Sciatic nerve (tissue), 2 donors: ENCODE measurements at places on chromosomes 2 and 18.

DNA sequence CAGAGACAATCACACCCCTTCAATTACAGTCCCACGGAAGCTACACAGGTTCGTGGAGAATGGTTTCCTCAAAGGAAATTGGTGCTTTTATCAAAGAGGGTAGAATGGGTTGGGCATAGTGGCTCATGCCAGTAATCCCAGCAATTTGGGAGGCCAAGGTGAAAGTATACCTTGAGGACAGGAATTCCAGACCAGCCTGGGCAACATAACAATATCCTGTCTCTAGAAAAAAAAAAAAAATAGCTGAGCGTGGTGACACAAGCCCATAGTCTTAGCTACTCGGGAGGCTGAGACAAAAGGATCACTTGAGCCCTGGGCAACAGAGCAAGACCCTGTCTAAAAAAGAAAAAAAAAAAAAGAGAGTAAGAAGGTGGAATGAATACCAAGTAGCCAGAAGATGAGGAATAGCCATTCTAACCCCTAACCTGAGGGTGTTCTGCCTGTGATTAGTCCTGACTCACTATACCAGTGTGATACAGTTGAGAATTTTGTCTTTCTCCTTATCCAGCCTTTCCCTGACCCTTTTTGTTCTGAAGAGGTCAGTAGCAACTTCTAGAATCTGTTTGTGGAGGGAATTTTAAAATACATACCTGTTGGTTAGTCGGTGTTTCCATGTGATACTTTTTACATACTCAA, 283.2 kb downstream of the MREG start:
- no peak for DNase-seq

DNA sequence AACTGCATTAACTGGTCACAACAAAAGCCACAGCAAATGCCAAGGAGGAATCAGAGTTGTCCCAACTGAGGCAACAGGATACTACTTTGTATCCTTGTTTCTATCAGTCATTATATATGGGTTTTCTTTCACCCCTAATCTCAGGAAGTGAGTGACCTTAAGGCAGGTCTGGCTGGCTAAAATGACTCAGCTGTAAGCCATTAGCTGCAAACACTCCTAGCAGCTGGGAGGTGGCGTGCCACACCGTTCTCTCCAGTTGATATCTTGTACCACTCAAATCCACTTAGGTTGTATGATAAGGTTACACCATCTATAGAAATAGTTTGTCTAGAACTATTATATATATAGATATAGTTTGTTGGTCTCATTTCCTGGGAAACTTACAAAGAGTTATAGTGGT, 171.1 kb upstream of the MC4R start:
- no peak for DNase-seq

- DNase-seq, result no peak
These were observed 4.7 kb upstream of the OSBPL1A start for GRCh38 chr18:24402209-24402785.

- no peak for DNase-seq
These were observed 324.2 kb downstream of the LNPK start for GRCh38 chr2:175677880-175678279.

GRCh38 chr18:49585781-49586663, 24.2 kb downstream of the LIPG start:
- DNase-seq, result no peak
